Urinary bladder (tissue), 4 donors: ENCODE measurements at places on chromosomes 2 and 18.

GRCh38 chr2:217864963-217865772, 137.6 kb downstream of the TNS1 start:
- DNase-seq = no peak

- DNase-seq = no peak
Measured at GRCh38 chr2:6233993-6234392, 541.8 kb downstream of the SOX11 start.

DNA sequence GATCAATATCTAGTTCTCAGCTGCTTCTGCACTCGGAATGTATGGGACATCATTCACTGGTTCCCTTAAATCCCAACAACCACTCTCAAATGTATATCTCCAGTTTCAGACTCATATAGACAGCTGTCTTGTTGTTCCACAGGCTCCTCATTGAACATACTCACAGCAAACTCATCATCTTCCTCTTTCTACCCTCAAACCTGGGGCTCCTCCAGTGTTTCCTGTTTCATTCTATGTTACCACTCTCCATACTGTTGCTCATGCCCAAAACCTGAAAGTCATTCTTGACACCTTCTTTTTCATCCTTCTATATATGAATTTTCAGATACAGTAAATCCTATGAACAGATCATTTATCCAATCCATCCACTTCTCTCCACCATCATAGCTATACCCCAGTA, 18.7 kb upstream of the REL start:
- no peak for DNase-seq

DNA sequence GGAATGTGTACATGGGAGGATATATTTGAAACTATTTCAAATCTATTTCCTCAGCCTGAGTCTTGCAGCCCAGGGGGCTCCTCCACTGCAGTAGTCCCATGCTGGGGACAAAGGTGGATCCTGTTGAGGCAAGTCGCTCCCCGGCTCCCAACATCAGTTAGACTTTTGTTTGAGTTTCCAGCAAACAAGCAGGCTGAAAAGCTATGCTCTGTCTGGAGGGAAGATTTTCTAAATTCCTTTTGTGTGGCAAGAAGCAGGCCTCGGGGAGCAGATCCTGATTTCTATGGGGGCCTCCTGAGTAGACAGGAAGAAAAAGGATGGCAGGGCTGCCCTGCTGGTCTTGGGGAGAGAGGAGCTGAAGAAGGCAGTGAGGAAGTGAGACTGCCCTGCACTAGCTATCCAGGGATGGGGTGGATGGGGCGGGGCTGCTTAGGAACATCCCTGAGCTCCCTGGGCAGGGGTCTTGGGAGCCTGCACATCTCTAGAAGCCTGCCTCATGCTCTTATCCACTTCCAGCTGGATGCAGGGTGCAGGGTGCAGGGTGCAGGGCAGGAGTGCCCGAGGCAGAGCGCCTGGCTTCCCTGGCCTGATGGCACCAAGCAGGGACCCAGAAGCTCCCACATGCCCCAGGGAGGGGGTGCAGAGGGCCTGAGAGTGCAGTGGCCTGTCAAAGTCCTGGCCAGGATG, 6.0 kb upstream of the CIB4 start:
- DNase-seq = no peak

DNA sequence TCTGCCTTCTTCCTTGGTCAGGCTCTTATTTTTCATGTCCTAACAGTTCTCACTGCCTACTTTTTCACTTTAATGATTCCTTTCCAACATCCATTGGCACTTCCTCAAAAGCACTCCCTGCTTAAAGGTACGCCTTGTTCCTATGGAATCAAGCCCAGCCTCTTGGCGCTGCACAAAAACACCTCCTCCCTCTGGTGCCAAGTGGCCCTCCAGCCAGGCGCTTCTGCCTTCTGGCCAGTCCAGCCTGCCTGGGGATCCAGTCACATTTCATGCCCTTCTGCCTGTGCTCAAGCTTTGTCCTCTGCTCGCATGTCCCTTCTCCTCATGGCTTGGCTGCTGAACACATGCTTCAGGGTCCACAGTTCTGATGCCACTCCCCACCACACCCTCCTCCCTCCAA, 6.3 kb downstream of the TPRKB start:
- no peak for DNase-seq

DNA sequence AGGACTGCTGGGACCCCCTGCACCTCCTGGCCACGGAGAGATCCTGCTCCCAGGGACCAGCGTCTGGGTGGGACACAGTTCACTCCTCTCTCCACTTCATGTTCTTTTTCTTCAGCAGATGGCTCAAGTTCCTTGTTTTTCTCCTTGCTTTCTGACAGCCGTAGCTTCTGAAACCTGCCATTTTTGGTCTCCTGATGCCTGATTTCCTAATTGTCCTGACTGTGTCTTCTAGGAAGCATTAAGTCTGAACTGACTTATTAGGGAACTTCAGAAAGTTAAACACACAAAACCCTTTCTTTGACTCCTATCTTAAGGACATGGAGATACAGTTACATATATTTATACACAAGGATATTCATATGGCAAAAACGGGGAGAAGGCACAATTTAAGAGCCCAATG, 22.7 kb downstream of the CNNM4 start:
- DNase-seq = no peak

GRCh38 chr18:23828426-23828825, 139.2 kb downstream of the LAMA3 start:
- no peak for DNase-seq
